ENCODE measurements at places on chromosomes 6 and 20.

DNA sequence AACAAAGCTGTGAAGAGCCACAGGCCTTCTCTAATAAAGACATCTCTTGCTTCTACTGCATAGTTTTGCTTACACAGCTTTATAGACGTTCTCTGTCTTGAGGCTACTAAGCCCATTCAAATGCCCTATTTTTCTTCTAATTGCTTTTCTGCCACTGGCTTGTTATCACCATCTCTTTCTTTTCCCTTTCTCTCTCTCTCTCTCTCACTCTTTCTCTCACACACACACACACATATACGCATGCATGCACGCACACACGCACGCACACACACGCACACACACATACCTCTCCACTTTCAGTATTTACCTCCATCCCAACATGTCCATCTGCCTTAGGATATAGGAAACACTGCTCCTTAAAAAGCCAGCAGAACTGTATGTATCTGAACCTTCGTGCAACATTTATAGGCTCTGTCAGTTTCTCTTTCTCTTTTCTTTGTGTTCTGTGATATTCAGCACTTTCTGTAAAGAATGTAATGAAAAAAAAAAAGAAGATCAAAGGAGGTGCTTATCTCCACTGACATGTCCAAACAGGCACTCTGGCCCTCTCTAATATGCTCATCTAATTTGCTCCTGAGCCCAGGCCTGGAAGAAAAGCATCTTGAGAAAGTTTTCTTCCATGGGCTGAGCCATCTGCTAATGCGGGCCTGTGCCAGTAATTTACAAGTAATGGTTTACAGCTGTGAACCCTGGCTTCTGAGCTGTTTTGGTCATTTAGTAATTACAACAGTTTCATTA is 1046.7 kb upstream of the MAP3K7 start:
- DNase-seq: no peak

- no peak for DNase-seq
These were observed 69.7 kb upstream of the HINT3 start for GRCh38 chr6:125886914-125887313.

GRCh38 chr6:6657085-6657819 is 68.7 kb downstream of the LY86 start:
- no peak for DNase-seq

- DNase-seq: no peak
These were observed 233.7 kb downstream of the IBTK start for GRCh38 chr6:82013561-82014530.

DNA sequence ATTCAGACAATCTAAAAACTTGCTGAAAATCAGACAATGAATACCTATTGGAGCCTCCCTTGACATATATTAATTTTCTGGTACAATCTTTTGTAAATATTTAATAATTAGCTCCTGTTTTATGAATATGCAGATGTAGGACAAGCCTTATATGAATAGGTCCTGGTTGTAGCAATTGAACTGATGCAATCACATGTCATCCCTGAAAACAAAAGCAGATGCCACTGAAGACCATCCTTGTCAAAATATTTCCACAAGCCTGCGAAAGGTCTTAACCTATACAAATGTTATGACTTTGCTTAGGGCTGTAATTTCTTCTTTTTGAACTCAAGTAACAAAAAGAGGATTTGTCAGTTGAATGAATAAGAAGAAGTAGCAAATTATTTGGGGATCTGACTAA is 722.1 kb downstream of the EYS start:
- no peak for DNase-seq

DNA sequence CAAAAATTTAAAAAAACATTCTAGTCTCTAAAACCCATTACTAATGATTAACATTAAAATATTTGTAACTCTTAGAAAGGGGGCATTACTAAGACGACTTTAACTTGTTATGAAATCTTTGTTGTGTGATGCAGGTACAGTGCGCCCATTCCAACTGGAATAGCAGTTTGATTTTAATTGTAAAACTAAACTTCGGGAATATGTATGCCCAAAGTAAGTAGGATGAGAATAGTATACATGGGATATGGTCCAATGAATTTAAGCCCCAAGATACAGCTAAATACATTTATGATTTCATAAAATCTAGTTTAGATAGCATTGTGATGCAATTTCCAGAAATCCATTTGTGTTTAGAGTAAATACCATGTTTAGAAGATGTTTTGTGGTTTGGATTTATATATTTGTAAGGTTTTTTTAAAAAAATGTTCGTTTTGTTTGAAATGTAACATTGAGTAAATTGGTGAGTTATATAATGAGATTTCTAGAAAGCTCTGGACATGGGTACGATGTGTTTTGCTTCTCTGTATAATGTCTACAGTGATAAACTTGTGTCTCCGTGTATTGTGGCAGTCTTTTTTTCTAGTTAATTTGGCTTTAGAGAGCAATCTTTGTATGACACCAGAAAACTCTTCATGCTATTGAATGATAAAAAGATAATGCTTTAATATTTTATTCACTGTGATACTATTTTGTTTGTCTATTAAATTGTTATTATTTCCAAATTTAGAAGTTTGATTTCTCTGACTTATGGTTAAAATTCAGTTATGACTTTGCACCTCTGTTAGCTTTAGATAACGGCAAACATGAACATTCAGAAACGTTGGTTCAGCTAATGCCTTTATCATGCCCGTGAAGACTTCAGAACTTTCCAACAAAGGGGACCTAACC is 54.8 kb downstream of the RNF182 start:
- no peak for DNase-seq

- no peak for DNase-seq
These were observed 19.8 kb downstream of the BFSP1 start for GRCh38 chr20:17511401-17511800.

DNA sequence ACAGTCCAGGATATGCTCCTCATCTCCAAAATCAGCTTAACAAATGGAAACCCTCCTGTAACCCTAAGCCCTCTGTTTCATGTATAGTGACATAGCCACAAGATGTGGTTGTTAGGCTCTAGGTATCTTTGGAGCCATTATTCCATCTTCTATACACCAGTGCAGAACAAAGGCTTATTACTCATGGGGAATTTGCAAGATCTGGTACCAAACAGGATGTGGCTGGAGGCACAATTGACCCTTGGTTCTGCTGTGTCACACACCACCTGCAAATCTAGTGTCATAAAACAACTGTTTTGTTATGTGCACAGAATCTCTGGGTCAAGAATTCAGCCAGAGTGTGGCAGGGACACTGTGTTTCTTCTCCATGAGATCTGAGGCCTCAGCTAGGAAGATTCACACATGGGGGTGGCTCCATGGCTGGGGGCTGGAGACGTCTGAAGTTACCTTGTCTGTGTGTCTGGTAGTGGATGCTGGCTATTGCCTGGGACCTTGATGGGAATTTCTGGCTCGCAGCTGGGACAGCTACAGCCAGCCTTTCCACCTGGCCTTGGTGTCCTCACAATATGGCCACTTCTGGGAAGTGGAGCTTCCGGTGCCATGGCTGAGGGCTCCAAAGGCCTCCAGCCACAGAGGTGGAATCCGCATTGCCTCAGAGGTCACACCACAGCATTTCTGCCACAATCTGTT is 369.9 kb downstream of the CDH26 start:
- DNase-seq: no peak

GRCh38 chr6:138160329-138161087 is 1.2 kb upstream of the ARFGEF3 start:
- no peak for DNase-seq

DNA sequence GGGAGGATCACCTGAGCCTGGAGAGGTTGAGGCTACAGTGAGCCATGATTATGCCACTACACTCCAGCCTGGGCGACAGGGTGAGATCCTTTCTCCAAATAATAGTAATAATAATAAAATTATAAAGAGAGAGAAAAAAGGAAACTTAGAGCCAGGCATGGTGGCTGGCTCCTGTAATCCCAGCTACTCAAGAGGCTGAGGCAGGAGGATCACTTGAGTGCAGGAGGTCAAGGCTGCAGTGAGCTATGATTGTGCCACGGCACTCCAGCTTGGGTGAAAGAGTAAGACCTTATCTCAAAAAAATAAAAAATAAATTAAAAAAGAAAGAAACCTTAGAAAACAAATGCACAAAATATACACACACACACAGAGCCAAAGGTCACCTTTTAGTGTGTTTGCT is 5.2 kb upstream of the SAMHD1 start:
- no peak for DNase-seq

DNA sequence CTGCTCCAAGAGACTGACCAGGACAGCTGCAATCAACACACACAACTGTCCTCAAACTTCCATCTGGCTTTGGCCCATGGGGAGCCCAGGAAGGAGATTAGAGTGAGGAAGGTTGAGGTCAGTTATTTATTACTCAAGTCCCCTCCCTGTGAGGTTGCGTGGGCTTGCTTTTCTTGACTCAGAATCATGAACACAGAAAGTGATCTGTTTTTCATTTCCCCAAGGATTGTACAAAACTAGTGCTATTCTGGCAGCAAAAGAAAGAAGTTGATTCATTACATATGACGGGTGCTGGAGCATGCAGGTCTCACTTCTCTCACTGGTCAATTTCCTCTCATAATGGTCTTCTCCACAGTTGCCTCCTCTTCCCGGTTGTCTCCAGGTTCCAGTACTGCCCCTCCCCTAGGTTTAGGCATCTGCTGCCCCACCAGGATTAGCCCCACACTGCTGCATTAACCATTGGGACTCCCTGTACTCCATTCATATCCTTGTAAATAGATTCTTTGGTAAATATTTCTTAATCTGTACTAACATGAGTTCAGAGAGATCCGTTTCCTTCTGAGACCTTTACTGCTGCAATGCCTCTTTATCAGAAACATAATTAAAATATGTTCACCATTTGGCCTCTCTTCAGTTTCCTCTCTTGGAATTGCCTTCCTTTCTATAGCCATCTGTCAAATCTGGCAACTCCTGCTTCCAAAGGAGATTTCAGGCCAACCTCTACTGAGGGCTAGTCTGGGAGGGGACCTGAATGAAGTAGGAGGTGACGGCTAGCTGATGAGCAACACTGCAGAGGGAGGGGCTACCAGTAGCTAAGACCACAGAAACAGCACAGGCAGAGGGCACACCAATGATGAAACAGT is 888.8 kb downstream of the QKI start:
- DNase-seq: no peak

GRCh38 chr6:144756469-144756868 is 471.3 kb downstream of the UTRN start:
- DNase-seq: no peak

- no peak for DNase-seq
These were observed 21.4 kb upstream of the PRDM1 start for GRCh38 chr6:106064756-106065155.

All from stimulated activated CD4-positive, alpha-beta T cell treated with anti-CD3 and anti-CD28 coated beads, TNF-alpha, amount 100 ng/mL, for 24 hours (primary cell).